ENCODE measurements at places on chromosomes 11 and 22.

DNA sequence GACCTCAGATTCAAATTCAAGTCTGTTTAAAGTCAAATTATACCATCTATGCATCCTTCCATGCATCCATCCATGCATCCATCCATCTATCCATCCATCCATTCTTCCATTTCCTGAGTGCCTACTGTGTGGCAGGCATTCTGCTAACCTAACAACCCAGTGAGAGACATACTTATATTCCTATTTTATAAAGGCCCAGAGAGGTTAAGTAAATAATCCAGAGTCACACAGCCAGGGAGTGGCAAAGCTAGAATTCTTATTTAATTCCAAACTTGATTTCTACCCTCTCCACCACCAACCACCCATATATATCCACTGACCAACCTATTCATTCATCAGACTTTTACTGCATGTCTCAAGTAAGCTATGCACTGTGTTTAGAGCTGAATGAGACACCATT is 53.8 kb downstream of the LRRC74B start:
- no peak for DNase-seq

DNA sequence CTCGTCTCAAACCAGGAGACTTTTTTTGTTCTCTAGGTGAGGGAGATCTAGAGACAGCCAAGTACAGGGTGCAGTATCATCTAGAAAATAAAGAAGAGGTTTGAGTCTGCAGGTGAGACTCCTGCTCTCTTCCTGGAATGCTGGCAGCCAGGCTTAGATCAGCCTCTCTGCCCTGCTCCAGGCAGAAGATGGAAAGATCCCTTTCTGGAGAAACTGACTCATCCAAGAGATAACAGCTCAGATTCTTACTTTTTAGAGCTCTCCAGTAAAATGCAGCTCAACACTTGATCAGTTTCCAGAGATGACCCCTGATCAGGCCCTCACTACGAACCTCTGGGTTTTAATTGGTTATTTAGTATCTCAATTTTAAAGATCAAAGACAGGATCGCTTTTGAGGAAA is 44.6 kb upstream of the EHF start:
- no peak for DNase-seq

DNA sequence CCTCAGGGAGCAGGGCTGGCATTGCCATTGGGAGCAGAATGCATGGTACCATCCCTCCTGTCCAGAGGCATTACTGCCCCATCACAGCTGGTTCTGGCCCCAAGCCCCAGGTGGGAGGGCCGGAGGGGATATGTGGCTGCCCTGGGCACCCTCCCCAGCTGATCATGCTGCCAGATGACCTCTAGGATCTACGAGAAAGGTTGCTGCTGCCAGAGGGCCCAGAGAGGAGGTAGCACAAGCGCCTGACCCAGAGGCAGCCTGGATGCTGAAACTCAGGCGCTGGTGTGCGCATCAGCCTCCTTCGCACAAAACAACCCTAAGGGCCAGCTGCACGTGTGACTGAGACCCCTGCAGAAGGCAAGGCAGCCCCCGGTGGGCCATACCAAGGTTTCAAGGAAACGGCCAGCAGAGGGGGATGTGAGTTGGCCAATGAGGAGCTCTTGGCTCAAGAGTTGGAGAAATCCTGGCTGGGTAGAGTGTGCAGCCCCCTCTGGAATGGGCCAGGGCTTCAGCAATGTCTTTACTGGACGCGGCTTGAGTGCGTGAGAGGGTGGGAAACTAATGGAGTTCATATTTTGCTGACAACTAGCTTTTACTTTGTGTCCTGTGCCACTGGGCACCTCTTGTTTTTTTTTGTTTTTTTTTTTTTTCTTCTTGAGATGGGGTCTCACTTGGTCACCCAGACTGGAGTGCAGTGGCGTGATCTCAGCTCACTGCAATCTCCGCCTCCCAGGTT is 88.3 kb upstream of the PARVA start:
- DNase-seq: no peak

DNA sequence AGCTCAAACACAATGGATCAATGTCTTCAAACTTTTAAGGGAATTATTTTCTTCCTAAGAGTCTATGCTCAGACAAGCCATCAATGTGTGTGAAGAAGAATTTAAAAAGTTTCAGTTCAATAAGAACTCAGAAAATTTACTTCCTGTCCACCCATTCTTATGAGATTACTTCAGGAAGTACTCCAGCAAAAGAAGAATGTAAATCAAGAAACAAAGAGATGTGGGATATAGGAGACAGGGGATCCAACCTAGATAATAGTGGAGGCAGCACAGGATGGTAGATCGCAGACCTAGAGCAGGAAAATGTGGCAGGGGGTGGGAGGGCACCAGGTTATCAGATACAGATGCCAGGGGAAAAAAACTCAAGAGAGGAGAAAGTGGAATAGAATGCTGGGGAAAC is 170.6 kb downstream of the MPPED1 start:
- no peak for DNase-seq

GRCh38 chr22:19879992-19880785 is 25.5 kb upstream of the GNB1L start:
- DNase-seq: no peak

DNA sequence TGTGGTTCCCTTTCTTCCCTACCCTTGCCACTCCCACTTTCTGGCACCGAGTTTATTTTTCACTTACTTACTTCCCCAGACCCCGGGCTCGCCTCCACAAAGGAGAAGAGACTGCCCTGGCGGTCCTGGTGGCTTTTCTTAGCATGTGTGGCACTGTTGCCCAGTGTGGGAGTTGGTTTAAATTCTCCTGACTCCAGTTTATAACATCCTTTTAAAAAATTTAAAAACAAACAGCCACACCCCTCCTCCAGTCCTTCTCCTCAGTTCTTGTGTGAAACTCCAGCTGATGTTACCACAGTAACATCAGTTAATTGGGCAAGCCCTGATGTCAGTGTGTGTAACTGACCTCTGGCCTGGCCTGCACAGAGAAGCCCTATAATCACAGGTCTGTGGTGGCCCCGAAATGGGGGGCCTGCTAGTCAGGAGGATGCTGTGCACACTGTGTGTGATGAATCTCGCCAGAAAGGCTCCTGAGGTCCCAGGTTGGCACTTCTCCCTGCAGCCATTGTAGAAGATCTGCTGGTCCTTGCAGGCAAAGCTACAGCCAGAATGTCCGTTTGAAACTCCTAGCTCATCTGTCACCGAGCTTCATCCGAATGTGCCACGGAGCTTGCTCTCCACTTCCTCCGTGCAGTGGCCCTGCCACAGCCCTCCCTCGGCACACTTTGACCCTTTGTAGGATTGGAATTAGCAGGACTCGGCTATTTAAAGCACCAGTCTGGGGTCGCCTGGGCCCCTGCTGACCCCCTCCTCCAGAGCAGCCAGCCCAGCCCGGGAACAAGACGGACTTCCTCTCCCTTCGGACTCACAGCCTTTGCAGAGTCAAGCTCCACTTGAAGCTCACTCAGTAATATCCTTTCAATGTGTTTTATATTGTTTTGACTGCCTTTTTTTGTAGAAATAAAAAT is 7.6 kb downstream of the YDJC start:
- DNase-seq: no peak

GRCh38 chr11:12469451-12469850 is 92.1 kb downstream of the PARVA start:
- DNase-seq: no peak

GRCh38 chr11:19474954-19475721 is 234.4 kb upstream of the E2F8 start:
- no peak for DNase-seq

- DNase-seq: no peak
Measured at GRCh38 chr11:773425-773824, 3.9 kb downstream of the GATD1 start.

DNA sequence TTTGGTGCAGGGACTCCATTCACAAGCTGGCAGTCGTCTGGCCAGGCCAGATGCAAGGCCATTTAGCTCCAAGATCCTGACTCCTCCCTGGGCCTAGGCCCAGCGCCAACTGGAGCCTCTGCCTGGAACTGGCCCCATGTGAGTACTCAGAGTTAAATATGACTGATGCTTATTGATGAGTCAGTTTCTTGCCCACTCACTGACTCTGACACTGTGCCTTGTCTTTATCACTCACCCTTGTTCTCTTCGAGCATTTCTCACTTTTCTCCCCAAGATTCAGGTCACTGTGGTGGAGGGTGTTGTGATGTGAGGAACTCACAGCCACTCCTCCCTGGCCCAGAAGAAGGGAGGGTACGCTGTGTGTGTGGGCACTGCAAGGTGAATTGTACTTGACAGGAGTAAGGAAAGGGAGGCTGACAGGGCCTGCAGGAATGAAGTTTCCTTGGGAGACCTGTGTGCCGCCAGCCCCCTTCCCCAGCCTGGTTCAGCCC is 23.2 kb upstream of the ST3GAL4 start:
- no peak for DNase-seq

DNA sequence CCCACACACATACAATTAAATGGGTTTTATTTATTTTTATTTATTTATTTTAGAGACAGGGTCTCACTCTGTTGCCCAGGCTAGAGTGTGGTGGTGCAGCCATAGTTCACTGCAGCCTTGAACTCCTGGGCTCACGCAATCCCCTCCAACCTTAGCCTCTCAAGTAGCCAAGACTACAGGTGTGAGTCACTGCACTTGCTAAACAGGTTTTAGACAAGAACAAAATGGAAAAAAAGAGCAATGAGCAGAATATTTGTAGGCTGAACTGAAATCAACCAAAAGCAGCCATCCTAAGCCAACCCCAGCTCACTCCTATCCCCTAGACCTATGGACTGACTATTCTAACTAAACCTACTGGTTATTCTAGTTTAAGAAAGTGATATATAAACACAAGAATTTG is 37.8 kb downstream of the MRE11 start:
- DNase-seq: no peak

DNA sequence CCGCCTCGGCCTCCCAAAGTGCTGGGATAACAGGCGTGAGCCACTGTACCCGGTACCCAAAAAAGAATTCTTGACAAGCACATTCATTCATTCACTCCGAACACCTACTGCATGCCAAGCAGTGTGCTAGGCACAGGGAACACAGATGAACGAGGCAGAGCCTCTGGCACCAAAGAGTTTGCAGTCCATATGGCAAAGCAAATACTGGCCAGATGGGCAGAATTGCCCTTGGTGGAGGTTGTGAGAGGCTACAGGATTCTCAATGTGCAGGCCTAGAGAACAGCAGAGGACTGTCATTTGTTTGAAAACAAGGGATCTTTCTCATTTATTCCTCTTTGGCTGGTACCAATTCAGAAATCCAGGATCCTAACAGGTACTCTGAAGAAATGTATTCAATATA is 27.5 kb upstream of the MTCH2 start:
- no peak for DNase-seq

- no peak for DNase-seq
Measured at GRCh38 chr11:35766651-35767050, 104.1 kb downstream of the TRIM44 start.

DNA sequence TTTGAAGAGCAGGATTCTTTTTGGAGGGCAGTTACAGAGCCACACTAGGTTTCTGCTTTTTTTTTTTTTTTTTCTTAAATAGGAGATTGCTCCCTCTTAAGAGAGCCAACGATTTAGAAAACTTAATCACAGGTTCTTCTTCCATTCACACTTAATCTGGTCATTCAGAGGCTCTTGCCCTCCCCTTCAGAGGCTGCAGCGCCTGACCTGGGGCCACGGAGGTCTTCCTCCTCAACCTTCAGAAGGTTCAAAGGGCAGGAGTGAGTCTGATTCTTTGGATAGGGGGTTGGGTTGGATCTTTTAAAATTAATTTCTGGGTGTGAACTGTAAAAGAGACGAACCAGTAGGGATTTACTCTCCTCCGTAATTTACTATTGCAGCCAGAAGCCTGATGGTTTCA is 57.1 kb downstream of the ZNRF3 start:
- no peak for DNase-seq

DNA sequence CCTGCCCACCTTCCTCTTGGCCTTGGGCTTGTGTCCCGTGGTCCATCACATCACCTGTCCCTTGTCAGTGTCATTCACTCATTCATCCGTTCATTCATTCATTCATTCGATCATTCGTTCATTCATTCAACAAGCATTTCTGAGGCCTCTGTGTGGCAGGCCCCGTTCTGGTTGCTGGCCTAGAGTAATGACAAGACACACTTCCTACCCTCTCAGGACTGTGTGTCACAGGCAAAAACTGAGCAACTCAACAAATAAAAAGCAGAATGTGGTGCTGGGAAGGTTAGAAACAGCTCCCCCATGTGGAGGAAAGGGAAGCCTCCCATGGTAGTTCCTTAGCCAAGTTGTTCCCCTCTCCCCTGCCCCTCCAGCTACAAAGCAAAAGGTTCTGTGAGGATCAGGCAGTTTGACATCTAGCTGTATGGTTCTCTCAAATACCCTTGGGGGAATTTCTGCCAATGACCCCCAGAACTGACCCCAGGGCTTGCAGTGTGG is 1.6 kb upstream of the OMP start:
- no peak for DNase-seq

DNA sequence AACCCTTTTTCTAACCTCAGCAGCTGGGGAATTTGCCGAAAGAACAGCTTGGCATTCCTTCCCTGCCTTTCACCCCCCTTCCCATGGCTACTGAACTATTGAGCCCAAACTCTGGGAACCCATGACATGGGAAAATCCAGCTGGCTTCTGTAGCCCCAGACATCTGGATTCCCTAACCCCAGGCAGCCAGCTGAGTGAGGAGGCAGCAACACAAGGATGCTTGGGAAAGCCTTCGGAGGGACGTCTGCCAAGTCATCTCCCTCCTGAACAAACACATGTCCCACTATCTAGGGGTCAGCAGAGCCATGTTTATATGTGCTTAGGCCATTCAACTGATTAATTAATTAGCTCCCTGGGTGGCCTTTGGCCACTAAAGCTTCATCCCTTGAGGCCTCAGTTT is 21.6 kb downstream of the LRRC55 start:
- no peak for DNase-seq

DNA sequence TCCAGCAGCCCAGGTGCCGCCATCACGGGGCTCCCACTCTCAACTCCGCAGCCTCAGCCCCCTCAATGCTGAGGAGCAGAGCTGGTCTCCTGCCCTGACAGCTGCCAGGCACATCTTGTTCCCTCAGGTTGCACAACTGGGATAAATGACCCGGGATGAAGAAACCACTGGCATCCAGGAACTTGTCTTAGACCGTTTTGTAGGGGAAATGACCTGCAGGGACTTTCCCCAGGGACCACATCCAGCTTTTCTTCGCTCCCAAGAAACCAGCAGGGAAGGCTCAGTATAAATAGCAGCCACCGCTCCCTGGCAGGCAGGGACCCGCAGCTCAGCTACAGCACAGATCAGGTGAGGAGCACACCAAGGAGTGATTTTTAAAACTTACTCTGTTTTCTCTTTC is at the start of gene SAA1:
SAA1 (plus strand) TSS at position 316 of the 400 bp plus-strand sequence. CDS start 624 bp downstream, outside the sequence.
- no peak for DNase-seq

- DNase-seq: no peak
Measured at GRCh38 chr11:3222941-3223915, 4.6 kb upstream of the MRGPRG start.

DNA sequence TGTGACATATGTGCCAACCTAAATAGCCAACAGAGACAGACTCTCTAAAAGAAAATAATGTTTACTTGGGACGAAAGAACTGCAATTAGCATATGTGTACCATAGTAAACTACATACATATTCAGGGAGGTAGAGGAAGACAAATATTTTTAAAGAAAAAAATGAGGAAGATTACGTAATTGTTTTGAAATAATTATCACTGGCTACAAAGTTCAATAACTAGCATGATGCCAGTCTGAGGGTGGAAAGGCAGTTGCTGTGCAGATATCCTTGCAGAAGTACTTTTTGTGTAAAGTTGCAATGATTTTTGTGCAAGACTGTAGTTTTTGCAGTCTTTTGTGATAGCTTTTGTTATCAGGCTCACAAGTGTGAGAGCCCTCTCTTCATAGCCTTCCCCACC is 103.3 kb upstream of the ANO5 start:
- no peak for DNase-seq
